ENCODE measurements at places on chromosomes 6 and 20.

- DNase-seq = no peak
Measured at GRCh38 chr20:49664612-49665313, 48.9 kb downstream of the B4GALT5 start.

GRCh38 chr20:7673841-7674240 lies 266.4 kb downstream of the HAO1 start:
- no peak for DNase-seq

- DNase-seq = peak; percentile 24
Measured at GRCh38 chr6:22145823-22146677, 150.8 kb downstream of the PRL start.

- no peak for DNase-seq
Measured at GRCh38 chr6:120735641-120736040, 598.6 kb downstream of the TBC1D32 start.

GRCh38 chr20:55555075-55555650 lies 450.2 kb downstream of the CBLN4 start:
- DNase-seq = no peak

DNA sequence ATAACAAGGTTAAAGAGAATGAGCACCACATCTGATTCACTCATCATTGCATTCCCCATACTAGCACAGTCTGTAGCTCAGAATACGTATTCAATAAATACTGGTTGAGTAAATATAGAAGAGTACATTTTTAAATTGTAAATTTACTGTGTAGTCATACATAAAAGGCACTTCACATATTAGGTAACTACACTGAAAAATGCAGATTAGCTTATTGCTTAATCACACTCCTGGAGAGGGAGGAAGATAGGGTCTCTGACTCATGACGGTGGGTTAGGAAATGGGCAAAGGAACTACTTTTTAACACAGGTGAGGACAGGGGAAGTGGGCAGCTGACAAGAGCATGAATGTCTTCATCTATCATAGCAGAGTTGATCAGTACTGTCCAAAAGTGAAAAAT lies 133.2 kb downstream of the TBC1D32 start:
- no peak for DNase-seq

DNA sequence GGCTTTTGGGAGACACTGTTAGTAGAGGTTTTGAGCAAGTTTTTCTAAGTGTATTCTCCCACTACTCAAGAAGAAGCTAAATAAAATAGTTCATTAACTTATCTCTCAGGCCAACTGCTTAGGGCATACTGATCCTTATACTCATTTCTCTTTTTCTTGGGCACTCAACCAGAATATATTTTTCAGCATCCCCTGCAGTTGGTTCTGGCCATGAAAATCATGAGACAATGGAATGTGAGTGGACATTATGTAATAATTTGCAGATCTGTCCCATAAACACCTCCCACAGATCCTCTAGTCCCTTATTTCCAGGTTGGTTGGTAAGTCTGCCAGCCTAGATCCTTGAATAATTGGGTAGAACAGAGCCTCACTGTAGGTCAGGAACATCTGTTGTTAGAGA lies 136.7 kb downstream of the AIG1 start:
- no peak for DNase-seq

GRCh38 chr20:50298554-50299324 lies 108.1 kb downstream of the CEBPB start:
- DNase-seq = no peak

- DNase-seq = no peak
Measured at GRCh38 chr6:37074053-37074827, 68.8 kb downstream of the FGD2 start.

- no peak for DNase-seq
Measured at GRCh38 chr6:148999501-148999900, 252.7 kb downstream of the UST start.

GRCh38 chr6:54310377-54311152 lies 2.3 kb downstream of the TINAG start:
- no peak for DNase-seq

- DNase-seq = no peak
Measured at GRCh38 chr20:55140631-55141030, 665.2 kb downstream of the DOK5 start.

- no peak for DNase-seq
Measured at GRCh38 chr6:38528196-38528965, 111.3 kb downstream of the BTBD9 start.

DNA sequence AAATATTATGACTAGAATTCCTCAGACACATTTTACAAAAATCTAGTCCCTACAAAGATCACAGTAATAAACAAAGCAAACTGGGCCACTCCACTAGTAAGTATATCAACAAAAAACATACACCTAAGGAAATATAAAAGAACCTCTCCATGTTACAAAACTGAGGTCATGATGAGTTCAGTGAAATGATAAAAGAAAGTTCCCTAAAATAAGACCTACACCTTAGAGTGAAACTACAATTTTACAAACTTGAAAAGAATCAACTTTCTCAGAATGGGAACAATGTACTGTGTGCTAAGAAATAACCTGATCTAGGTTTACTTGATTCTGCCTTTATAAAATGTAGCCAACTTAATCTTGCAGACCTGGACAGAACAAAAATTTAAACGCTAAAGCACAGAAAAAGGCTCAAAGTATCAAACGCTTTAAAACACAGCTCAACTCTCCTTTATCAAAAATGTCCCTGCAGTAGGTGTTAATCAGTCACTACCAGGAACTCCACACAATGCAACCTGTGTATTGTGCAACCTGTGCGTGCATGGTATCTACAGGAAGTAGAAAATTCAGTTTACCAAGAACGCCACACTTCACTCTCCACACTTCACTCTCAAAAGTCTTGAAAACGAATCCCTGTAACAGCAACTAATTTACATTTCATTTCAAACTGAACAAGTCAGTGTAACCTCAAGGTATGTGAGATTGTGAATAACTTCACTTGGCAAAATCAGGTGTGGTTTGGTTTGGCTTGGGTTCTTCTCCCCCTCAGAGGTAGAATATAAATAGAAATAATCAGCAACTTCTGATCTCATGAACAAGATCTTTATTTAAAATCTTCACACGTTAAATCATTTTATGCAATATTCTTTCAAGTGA lies 1.8 kb downstream of the RALGAPA2 start:
- no peak for DNase-seq

- no peak for DNase-seq
Measured at GRCh38 chr6:2970753-2971419, 481 bp downstream of the SERPINB6 start.

Data from amniotic stem cell (primary cell).